ENCODE measurements at places on chromosomes 12 and 14. TPM values are rescaled to one million over a fixed set of nuclear protein-coding genes. Genes with fewer than 3 reads are reported as not detected.

RNASE4 gene
- 0.38 TPM for total RNA-seq

STX2 gene
- 14.1 TPM for total RNA-seq

GRCh38 chr12:51820526-51821439 lies 27.7 kb downstream of the FIGNL2 start:
- H3K4me3 ChIP-seq: peak overlapping the region; percentile 71
- peak; percentile 89 for DNase-seq
- H3K36me3 ChIP-seq: no peaks in the 10 kb centered on the region
- no peaks in the 10 kb centered on the region for H3K27me3 ChIP-seq
- H3K27ac ChIP-seq: peak overlapping the region; percentile 67

- H3K4me3 ChIP-seq: no peak overlapping the region
- DNase-seq: no peak
- no peaks in the 10 kb centered on the region for H3K27me3 ChIP-seq
- no peak overlapping the region for H3K27ac ChIP-seq
These were observed 987.8 kb upstream of the USP15 start for GRCh38 chr12:61272441-61272840.

DNA sequence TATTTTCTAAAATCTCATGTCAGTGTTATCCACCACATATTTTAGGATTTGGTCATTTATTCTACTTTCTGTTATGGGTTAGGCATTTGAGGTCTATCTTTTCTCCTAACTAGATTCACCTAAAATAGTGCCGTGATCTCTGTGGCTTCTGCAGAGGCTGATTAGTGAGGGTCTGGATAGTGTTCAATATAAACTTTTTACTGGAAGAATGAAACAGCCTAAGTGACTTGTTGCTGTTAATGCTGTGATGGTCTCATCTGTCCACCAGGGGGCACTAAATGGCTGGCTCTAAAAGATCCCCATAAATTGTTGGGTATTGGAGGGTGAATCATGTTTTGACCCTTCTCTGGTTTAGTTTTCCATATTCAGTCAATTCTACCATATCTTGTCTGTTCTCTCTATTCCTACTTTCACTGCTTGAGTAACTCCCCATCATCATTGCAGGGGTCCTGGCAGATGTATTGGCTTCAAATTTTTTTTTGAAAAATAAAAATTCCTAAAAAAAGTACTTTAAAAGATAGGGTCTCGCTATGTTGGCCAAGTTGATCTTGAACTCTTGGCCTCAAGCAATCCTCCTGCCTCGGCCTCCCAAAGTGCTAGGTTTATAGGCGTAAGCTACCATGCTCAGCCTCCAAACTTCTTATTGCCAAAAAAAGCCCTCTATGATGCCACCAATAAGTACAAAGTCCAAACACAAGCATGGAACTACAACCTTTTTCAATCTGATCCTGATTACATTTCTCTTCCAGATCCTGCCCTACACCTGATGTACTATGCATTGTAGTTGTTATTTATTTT lies 6.9 kb downstream of the PABPN1 start:
- peaks cover 9% of the 10 kb centered on the region for H3K4me1 ChIP-seq
- DNase-seq: peak; percentile 32
- no peak overlapping the region for H3K27ac ChIP-seq
- H3K27me3 ChIP-seq: no peaks in the 10 kb centered on the region
- no peak overlapping the region for H3K4me3 ChIP-seq

DNA sequence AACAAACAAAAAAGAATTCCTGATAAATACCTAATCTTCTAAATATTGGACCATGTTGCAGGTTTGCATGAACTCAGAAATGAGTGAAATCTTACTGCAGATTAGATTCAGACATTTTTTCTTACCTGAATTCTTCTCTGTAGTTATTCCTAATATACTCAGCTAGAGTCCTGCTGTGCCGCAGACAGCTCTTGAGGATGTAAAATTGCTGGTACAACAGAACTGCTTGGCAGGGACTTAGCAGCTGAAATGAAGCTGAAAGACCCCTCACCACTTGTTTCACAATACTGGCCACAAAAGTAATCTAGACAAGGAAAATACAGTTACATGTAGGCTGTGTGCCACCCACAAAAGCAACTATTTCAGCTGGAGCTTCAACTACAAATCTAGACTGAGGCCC lies 48.3 kb upstream of the KICS2 start:
- H3K36me3 ChIP-seq: no peaks in the 10 kb centered on the region
- H3K4me3 ChIP-seq: no peak overlapping the region
- no peak overlapping the region for H3K27ac ChIP-seq
- H3K4me1 ChIP-seq: no peaks in the 10 kb centered on the region
- no peak for DNase-seq
- no peaks in the 10 kb centered on the region for H3K27me3 ChIP-seq

- H3K4me1 ChIP-seq: no peaks in the 10 kb centered on the region
- no peak for DNase-seq
- H3K4me3 ChIP-seq: no peak overlapping the region
- H3K36me3 ChIP-seq: no peaks in the 10 kb centered on the region
- H3K27ac ChIP-seq: no peak overlapping the region
- no peaks in the 10 kb centered on the region for H3K27me3 ChIP-seq
These were observed 76.1 kb downstream of the CNTN1 start for GRCh38 chr12:40768125-40768864.

- H3K36me3 ChIP-seq: no peaks in the 10 kb centered on the region
- no peak overlapping the region for H3K27ac ChIP-seq
- H3K4me1 ChIP-seq: peaks cover 20% of the 10 kb centered on the region
- H3K27me3 ChIP-seq: no peaks in the 10 kb centered on the region
These were observed 158.5 kb downstream of the ZFP36L1 start for GRCh38 chr14:68634332-68634731.

Data from CD4-positive, alpha-beta T cell (primary cell).